ENCODE measurements at places on chromosomes 3 and 15. TPM values are rescaled to one million over a fixed set of nuclear protein-coding genes. Genes with fewer than 3 reads are reported as not detected.

The DLEC1 gene
- 0.12 TPM for total RNA-seq

The RTP4 gene
- not detected for total RNA-seq

The SNX4 gene
- total RNA-seq: 50.4 TPM

The IGSF11 gene
- not detected for total RNA-seq

The IL17RD gene
- total RNA-seq: 5.4 TPM

The ISLR gene
- total RNA-seq: 199 TPM

The MYLK gene
- 7.3 TPM for total RNA-seq

The ITIH4 gene
- not detected for total RNA-seq

The C15orf62 gene
- 0.34 TPM for total RNA-seq

The CP gene
- not detected for total RNA-seq

The RAB6B gene
- 0.09 TPM for total RNA-seq

Data from pericardium fibroblast (primary cell).